ENCODE measurements at places on chromosomes 3 and 15.

DNA sequence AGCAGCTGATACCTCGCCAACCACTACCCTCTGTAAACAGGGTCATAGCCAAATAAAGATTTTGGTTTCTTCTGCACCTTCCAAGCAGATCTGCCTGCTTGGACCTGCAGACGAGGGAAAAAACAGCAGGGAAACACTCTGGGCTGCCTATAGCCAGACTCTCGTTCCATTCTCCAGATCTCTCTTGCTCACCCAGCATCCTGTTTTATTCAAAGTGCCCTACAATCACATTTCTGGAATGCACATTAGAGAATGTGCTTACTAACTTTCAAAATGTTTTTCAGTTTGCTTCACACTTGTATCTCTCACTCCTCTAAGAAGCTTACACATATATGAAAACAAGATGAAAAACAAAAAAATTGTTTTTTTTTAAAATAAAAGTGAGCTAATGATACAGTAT, 71.4 kb downstream of the MLH1 start:
- no peak for DNase-seq

- DNase-seq = no peak
Measured at GRCh38 chr3:58556001-58556400, 19.0 kb upstream of the ACOX2 start.

DNA sequence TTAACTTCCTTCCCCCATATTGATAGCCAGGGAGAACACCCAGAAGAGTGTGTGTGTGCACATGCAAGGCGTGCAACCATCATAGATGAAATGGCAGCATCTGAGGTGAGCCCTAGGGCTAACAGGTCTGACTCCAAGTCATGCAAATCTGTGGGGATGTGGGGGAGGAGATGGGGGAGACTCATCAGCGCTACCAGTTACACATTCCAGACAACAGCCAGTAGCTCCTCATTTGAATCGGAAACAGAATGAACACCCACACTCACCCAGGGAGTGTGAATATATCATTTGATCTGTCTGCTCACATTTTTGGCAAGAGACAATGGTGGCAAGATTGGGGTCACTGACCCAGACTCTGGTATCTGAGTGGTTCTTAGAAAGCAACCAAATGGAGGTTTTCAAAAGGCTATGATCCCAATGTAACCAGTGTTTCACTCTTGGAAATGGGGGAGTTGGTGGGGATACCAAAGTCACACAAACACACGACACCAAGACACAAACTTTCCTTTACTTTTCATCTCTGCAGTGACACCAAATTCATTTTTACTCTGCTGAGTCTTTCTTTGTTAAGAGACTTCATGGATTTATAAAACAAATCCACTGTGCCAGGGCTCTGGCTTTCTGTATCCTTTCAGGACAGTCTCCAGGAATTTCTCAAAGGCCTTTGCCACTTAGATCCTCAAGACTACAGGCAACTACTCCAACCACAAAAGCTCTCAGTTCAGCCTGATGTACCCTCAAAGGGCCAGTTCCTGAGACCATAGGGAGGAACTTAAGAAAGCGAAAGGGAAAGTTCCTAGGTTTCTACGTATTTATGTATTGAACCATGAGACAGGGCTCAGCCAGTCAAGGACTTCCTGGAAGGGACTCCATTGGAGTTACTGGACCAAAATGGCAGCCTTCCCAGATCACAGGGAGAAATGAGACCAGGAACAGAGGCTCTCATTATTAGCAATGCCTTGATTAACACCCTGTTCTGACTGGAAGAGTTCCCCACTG, 2.2 kb downstream of the CDCP1 start:
- no peak for DNase-seq

- no peak for DNase-seq
Measured at GRCh38 chr3:144511346-144511745, 539.7 kb downstream of the DIPK2A start.

DNA sequence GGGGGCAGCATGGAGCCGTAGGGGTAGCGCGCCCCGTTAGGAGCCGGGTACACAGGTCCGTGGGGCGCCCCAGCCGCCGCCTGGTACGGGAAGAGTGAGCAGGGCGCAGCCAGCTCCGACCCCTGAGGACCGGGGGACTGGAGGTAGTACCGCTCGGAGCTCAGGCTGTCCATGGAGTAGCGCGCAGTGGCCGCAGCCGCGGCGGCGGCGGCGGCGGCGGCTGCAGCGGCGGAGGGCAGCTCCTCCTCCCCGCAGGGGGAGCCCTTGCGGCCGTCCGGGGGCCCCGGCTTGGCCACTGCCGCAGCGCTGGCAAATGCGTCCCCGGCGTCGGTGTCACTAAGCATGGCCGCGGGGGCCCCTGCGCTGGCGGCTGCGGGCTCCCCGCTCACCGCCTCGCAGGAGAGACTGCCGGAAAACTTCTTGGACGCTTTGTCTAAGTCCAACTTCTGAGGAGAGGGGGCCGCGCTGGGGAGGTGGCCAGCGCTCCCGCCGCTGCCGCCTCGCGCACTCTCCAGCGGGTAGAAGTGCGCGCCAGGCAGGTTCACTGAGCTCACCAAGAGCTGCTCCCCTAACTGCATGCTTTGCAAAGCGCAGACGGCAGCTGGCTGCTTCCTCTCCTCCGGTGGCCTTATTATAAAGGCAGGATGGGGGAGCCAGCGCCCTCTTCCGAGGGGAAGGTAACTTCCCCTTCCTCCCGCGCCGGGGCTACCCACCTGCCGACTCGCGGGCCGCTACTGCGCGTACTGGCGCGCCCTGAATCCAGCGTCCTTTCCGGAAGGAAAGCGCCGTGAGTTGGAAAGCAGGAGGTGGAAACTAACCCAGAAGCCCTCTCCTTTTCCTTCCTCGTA, at the start of gene EOMES:
TSS of gene EOMES (minus strand) at position 607 of the 848 bp plus-strand sequence. CDS start at position 578, 29 bp downstream.
- DNase-seq = peak; percentile 63

- no peak for DNase-seq
Measured at GRCh38 chr15:38154255-38154654, 98.4 kb upstream of the SPRED1 start.

DNA sequence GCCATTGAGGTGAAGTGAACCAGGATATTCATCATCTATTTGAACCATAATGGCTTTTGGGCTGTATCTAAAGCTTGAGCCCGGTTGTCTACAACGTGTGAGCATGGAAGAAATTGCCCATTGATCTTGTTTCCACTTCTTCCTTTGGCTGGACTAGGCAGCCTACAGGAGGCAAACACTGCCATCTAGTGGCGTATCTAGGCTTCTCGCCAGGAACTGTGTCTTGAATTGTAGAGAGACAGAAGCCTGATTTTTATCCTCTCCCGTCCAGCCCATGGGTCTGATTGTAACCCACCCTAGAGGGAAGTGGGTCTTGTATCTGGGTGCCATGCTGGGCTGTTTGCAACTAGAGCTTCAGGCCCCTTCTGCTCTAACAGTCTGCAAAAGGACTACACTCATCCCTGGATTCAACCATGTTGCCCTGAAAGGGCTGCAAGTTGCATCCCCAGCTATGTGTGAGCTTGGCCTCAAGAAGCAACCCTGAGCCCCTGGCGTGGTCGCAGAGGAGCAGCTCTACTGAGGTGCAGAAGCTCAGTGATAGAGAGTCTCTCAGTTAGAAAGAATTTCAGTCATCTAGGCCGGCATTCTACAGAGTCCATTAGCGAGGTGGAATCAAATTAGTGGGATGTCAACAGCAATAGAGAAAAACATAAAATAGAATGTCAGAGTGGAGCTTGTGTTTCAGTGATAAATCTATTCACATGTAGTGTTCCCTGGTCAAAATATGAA, 170.2 kb upstream of the UMPS start:
- peak; percentile 12 for DNase-seq

DNA sequence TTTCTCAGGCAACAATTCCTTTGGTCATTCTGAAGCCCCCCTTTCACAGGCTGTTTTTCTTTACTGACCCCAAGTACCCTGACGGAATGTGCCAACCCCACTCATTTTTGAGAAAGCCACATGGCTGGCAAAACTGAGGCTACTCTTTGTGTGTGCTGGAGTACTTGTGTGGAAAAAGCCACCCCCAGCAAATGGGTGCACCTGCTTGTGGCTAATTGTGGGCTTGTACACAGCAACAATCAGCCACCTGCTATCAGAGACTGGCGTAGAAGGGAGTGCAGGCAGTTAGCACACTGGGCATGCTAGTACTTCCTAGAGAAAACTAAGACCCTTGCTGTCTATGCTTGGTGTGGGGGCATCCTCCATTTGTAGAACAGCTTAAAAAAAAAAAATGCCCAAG, 110.1 kb upstream of the LMOD3 start:
- DNase-seq = no peak

DNA sequence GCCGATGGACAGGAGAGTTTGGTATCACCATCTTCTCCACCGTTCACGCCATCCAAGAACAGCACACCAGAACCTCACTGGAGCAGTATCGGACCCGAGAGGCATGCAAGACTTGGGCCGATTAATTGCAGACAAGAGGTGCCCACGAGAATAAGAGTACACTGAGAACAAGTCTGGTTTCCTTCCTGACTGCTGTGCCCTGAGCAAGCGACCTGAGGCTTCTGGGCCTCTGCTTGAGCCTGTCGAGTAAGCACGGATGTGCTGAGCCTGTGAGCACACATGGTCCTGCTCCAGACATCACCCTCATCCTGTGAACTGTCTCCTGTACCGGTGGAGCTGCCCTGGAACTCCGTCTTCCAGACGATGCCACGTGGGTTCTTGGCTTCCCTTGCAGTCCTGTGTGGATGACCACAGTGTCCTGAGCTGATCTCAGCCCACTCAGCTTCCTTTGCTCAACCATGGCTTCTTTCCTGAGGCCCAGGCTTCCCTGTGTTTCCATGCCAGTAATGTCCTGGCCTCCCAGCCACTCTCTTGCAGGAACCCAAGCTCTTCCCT, 34.3 kb upstream of the SNRPA1 start:
- DNase-seq = no peak

GRCh38 chr15:67137319-67137718, 71.9 kb downstream of the SMAD3 start:
- DNase-seq = no peak

GRCh38 chr3:42698216-42698910, 4.2 kb downstream of the HHATL start:
- DNase-seq = no peak

- DNase-seq = no peak
Measured at GRCh38 chr3:133230195-133230594, 169.7 kb upstream of the BFSP2 start.

GRCh38 chr3:46496746-46497555, 825 bp upstream of the RTP3 start:
- DNase-seq = no peak

DNA sequence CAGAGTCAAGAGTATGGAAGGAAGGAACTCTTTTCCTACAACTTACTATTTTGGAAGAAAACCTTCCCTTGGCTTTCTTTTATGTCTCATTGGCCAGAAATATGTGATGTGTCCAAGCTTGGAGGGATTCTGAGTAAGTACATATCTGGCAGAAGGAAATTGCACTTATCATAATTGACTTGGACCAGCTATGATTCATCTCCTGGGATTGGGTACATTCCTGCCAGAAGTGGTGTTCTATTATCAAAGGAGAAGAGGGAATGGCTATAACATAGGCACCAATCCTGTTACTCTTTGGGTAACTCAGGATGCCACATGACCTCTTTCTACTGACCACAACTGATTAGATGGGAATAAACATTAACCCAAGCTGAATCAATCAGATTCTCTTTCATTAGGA, 13.5 kb upstream of the DAZL start:
- no peak for DNase-seq

- DNase-seq = no peak
Measured at GRCh38 chr15:85831415-85832113, 36.8 kb upstream of the KLHL25 start.

GRCh38 chr3:65146179-65146578, 458.4 kb upstream of the ADAMTS9 start:
- DNase-seq = no peak

DNA sequence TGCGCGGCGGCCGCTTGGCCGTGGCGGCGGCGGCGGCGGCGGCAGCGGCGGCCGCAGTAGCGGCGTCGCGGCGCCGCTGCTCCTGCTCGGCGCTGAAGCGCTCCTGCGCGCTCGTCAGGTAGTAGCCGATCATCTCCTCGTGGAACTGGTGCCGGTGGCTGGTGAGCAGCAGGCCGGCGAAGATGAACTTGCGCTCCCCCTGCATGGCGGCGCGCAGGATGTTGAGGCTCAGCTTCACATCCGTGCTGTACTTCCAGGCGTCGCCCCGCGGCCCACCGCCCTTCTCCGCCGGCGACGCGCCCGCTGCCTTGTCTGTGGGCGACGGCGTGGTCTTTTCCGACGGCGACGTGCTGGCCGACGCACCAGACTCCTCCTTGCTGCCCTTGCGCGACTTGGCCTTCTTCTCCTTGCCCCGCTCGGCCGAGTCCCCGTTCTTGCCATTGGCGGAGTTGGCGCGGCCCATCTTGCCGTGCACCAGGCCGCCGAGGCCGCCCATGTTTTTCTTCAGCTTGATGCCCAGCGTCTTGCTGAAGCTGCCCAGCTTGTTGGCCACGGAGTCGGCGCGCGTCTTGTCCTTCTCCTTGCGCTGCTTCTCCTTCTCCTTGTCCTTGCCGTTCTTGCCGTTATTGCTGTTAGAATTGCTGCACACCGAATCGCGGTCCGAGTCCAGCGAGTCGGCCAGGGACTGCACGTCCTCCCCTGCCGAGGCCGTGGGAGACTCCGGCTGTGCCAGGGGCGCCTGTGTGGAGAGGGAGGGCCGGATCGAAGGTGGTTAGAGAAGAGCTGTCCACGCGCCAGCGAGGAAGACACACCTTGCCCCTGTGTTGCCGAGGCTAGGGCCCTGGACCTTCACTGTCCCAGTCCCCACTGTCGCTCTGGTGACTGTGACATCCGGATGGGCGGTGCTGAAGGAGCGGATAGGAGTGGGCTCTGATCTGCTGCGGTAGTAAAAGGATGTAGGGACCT, 157.6 kb downstream of the KLF13 start:
- no peak for DNase-seq

DNA sequence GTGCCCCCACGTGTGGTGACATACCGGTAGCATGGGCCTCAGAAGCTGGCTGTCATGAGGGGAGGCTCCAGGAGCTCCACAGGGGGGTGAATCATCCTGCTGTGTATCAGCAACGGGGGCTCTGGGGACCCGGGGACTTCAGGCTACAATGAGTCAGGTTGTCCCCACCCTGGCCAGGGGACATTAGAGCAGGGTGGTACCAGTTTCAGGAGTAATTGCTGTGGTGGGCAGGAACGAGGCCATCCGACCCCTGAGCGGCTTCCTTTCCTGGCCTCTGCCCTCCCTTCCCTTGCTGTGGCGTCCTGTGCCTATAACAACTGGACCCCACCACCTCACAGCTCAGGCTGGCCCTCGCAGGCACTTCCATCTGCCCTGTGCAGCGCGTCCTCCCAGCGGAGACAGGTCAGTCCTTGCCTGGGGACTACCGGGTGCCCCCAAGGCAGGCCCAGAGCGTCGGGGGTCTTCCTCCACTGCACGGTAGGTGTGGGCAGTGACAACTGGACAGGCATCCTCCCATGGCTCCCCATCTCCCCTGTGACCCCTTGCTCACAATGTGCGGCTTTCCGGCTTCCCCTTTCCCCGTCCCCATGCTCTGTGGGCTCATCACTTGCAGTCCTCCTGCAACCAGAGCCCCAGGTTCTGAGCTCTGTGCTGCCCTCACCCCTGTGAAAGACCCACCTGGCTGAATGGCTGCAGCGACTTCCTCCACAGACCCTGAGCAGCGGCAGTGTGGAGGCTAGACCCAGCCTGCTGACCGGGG, 57.0 kb downstream of the KLF15 start:
- DNase-seq = no peak
